NCI-H1417 (cell line): ENCODE measurements at places on chromosomes 6 and 20.

DNA sequence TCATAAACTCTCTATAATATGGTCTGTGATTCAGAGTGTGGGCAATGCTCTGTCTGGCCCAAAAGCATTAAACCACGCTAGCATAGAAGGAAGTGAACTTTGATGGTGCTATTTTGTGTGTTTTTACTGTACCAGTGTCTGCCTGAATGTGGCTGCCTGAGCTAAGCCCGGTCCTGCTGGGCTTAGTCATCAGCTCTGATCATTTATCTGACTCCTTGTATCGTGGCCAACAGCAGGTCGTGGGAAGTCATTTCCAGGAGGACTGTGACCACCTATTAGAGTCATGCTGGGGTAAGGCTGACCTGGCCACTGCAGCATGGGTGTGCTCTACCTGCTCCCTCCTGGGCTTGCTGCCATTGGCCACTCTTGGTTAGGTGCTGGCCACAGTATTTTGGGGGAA, 239.1 kb upstream of the CEP162 start:
- DNase-seq = no peak

DNA sequence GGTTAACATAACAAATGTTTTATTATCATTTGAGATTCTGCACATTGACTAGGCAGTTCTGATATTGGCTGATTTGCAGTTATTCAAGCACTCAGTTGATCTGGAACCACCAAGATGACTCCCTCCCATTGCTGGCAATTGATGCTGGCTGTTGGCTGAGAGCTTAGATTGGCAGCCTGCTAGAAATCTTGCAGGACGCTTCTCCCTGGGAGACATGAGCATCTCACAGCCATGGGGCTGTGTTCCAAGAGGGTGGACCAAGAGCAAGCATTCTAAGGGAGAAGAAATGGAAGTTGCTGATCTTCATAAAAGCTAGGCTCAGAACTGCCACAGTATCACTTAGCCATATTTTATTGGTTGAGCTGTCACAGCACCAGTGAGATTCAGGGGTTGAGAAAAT, 233.4 kb upstream of the ID4 start:
- no peak for DNase-seq

DNA sequence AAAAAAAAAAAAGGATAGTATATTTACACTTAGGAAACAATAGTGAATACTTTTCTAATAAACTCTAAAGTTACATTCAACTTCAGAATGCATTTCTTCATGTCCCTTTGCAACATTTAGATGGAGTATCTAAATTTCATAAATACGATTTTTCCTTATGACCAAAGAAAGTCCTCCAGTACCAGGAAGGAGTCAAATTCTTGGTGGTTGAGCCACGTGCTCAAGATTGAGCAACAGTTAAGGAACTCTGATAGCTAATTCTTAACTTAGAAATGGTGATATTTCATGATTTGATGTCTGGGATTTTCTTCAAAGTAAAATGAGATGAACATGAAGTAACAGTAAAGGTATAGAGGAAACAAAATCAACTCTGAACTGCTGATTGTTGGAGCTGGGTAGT, 92.7 kb downstream of the SASH1 start:
- DNase-seq = no peak

- DNase-seq = no peak
These were observed 78.6 kb downstream of the AIG1 start for GRCh38 chr6:143139239-143139784.

GRCh38 chr20:11544029-11544678, 373.5 kb upstream of the BTBD3 start:
- peak; percentile 87 for DNase-seq
